NCI-H2107 (cell line): ENCODE measurements at places on chromosomes 3 and 15.

GRCh38 chr3:114336122-114336697, 42.4 kb downstream of the TIGIT start:
- no peak for DNase-seq

GRCh38 chr3:1616744-1617143, 481.9 kb upstream of the CNTN4 start:
- no peak for DNase-seq

- no peak for DNase-seq
Measured at GRCh38 chr3:49606427-49606826, 52.1 kb downstream of the BSN start.

- no peak for DNase-seq
Measured at GRCh38 chr3:117114517-117115265, 405.1 kb downstream of the TUSC7 start.

DNA sequence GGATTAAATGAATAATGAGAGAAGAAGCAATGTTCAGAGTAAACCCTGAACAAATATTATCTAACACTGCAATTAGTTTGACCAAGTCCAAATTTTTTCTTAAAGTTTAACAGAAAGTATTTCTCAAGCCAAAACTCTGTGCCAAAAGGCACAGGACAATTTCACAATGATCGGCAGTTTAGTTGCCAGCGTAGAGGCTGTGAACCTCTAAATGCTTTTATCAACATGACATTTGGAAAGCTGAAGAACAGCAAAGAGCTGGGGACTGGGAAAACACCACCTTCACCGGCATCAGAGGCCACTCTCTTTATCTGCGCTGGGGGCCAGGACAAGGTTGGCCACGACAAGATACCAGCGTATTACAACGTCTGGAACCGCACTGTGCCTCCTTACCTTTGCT, 125.6 kb downstream of the ADAMTS17 start:
- no peak for DNase-seq

DNA sequence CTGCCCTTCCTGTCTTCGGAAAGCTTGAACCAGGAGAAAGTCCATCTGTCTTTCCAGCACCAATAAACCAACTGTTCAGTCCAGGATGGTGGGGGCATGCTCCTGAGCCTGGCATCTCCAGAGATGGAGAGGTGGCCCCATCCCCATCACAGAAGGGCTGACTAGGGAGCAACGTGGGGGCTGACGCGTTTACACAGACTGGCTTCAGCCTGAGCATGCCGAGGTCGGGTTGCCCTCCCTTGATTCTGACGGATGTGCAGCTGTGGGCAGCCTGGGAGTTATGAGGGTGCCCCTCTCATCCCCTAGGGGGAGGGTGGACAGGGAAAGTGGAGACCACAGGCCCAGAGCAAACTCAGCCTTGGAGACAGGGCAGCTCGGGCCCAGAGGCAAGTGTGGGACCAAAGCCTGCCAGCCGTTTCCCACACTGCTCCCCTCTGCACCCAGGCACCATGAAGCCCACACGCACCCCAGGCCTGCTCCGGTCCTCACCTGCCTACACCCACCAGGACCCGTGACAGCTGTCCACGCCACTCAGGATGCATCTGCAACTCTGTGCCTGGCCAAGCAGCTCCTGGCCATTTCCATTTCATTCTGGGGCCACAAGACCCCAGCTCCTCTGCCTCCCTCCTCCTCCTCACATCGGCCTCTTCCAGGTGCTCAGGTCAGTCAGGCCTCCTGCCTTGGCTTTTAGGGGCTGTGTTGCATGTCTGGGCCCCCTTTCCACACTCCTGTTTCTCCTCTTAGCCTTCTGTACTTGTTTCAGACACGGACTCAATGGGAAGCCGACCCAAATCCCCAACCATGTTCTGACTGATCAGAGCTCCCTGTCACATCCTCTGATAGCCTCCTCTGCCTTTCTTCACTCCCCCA, 48.2 kb upstream of the SLC41A3 start:
- DNase-seq: no peak

- no peak for DNase-seq
Measured at GRCh38 chr3:52232279-52233107, 6.5 kb downstream of the TWF2 start.

DNA sequence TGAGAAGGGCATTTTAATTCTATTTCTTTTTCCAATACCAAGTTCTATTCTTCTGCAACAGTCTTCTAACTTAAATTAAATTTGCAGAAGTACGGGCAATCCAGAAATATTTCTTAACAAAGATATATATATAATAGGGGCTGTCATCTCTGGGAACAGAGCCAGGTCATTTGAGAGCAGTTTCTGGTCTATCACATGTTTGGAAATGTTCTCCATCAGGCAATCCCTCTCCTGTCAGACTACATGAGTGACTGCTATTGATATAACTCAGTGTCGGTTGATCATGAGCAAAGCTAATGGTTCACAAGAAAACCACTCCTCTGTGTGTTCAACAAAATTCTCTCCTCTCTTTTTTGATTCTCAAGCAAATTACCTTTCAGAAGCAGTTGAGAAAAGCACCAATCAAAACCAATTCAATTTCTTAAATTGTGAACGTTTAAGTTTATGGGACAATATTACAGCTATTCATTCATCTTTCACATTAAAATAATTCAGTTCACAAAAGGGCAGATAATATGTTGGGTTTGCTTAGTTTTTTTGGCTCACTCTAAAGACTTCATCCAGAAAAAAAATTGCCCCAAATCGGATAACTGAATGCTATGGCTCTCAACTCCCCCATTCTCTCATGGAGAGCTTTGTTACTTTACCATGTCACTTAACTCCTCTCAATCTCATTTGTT, 152.9 kb upstream of the TGFBR2 start:
- DNase-seq: no peak

- no peak for DNase-seq
Measured at GRCh38 chr3:117356091-117356705, 646.6 kb downstream of the TUSC7 start.

- DNase-seq: no peak
Measured at GRCh38 chr3:189490749-189491148, 140.4 kb upstream of the TP63 start.
